ENCODE measurements at places on chromosomes 16 and 17. TPM values are rescaled to one million over a fixed set of nuclear protein-coding genes. Genes with fewer than 3 reads are reported as not detected.

The CNEP1R1 gene
- 29.0 TPM for total RNA-seq

The STH gene
- total RNA-seq, result not detected

The FOXL1 gene
- total RNA-seq, result not detected

The ABCC3 gene
- 1.4 TPM for total RNA-seq

The PLXDC1 gene
- 17.9 TPM for total RNA-seq

The STX1B gene
- total RNA-seq, result 3.1 TPM

The KRTAP4-4 gene
- not detected for total RNA-seq

The PRSS27 gene
- 1.9 TPM for total RNA-seq

The RUNDC3A gene
- 0.50 TPM for total RNA-seq

The HSD17B2 gene
- not detected for total RNA-seq

The KRTAP2-1 gene
- total RNA-seq, result not detected

The TBX6 gene
- 2.4 TPM for total RNA-seq

The DNAH3 gene
- not detected for total RNA-seq

The SGF29 gene
- 47.0 TPM for total RNA-seq

The CDH15 gene
- not detected for total RNA-seq

The SPATA22 gene
- total RNA-seq, result 0.96 TPM

The OTOP2 gene
- total RNA-seq, result not detected

The CACNG1 gene
- total RNA-seq, result not detected

The C1QTNF8 gene
- not detected for total RNA-seq

The CD79B gene
- total RNA-seq, result 19.6 TPM

The ALDH3A1 gene
- not detected for total RNA-seq

The CCL17 gene
- total RNA-seq, result not detected

The BAIAP3 gene
- total RNA-seq, result 27.4 TPM

The NPIPB6 gene
- 4.5 TPM for total RNA-seq

The FNDC8 gene
- not detected for total RNA-seq

The ZPBP2 gene
- not detected for total RNA-seq

The HOXB9 gene
- total RNA-seq, result 0.23 TPM

The CTF1 gene
- total RNA-seq, result 0.37 TPM

The HBA1 gene
- total RNA-seq, result not detected

The SLC16A6 gene
- 5.8 TPM for total RNA-seq

The ZFP3 gene
- total RNA-seq, result 7.3 TPM

The TBX2 gene
- not detected for total RNA-seq

The G6PC1 gene
- total RNA-seq, result not detected

The KRTAP3-2 gene
- not detected for total RNA-seq

The CXCL16 gene
- total RNA-seq, result 3.0 TPM

The TP53TG3 gene
- total RNA-seq, result not detected

The AOC3 gene
- 0.86 TPM for total RNA-seq

The WDR45B gene
- 56.9 TPM for total RNA-seq

The DRC3 gene
- total RNA-seq, result 0.77 TPM

The KCNJ18 gene
- not detected for total RNA-seq

The CX3CL1 gene
- total RNA-seq, result not detected

The EFCAB5 gene
- 1.3 TPM for total RNA-seq

The SLC16A3 gene
- total RNA-seq, result 195 TPM

The ADGRG1 gene
- 4.3 TPM for total RNA-seq

The EXOC3L1 gene
- total RNA-seq, result not detected

The C1QTNF1 gene
- not detected for total RNA-seq

The ASPHD1 gene
- 0.42 TPM for total RNA-seq

The PRRT2 gene
- total RNA-seq, result 2.3 TPM

The CCL13 gene
- total RNA-seq, result not detected

The VASN gene
- 0.11 TPM for total RNA-seq

The GPR139 gene
- not detected for total RNA-seq

The DPEP2 gene
- 27.5 TPM for total RNA-seq

All from activated naive CD8-positive, alpha-beta T cell treated with anti-CD3 and anti-CD28 coated beads, Interleukin-2, amount 10 ng/mL, durations not matched to agents 7 days and 5 days (primary cell).